ENCODE measurements at places on chromosomes 7 and 10.

- no peak for DNase-seq
Measured at GRCh38 chr7:121575194-121575765, 179.2 kb upstream of the FAM3C start.

- DNase-seq = no peak
Measured at GRCh38 chr10:73424478-73424877, 8.9 kb downstream of the MSS51 start.

- DNase-seq = no peak
Measured at GRCh38 chr7:70135656-70136055, 537.4 kb downstream of the AUTS2 start.

DNA sequence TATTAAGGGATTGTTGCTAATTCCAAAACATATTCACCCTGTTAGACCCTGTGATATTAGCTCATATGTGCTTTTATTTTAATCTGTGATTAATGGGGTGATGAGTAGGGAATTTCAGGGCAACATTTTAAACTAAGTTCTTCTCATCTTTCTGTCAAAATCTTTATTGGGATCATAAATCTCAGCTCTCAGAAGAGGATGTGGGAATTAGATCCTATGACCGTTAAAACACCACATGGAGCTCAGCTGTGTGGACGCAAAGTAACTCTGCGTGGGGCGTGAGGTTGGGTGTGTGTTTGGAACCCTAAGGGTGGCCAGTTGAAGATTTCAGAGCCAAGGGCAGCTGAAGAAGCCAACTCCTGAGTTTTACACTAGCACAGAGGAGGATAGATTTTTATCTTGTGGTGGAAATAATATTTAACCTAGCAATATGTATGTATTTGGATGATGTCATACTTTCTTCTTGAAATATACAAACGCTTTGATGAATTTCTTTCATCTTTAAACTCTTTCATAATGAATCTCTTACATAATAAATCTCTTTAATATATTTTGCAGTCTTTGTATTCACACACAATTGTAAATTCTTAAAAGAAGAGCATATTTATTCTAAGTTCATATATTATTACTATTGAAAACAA lies 64.4 kb downstream of the EPDR1 start:
- no peak for DNase-seq

- DNase-seq = peak; percentile 72
Measured at GRCh38 chr10:83871187-83872081, 267.9 kb upstream of the GHITM start.

- DNase-seq = no peak
Measured at GRCh38 chr10:20486791-20487190, 410.3 kb downstream of the NEBL start.

- DNase-seq = no peak
Measured at GRCh38 chr7:142024547-142024946, 28.9 kb downstream of the MGAM start.

DNA sequence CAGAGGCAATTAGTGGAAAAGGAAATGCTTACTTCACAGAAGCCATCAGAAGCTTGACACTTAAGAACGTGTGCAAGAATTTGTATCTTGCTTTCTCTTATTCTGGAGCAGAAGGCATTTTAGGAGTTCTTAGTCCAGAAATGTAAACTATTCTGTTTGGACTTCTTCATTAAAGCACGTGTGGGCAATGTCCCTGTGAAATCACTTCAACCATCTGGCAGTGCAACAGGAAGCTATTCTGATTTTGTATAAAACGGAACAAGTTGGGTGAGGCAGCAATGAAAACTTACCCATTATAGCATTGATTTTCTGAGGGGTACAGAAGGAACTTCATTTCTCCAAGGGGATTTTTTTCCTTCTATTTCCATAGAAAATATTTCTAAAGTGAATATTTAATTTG lies 21.3 kb upstream of the ARHGAP21 start:
- no peak for DNase-seq

- peak; percentile 49 for DNase-seq
Measured at GRCh38 chr7:102395592-102395872, 631 bp upstream of the PRKRIP1 start.

DNA sequence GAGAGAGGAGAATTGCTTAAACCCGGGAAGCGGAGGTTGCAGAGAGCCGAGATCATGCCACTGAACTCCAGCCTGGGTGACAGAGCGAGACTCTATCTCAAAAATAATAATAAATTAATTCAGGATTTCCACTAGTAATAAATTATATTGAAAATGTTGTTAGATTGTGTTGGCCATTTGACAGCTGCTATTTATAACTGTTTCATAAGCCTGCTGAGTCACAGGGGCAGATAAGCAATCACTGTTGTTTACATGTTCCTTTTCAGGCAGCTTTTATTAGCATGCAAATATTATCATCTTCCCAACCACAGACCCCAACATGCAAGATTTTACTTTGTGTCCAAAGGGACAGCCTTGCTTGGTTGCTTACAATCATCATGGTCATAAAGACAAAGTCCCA lies 49.5 kb upstream of the ZNF138 start:
- no peak for DNase-seq

GRCh38 chr10:76354212-76354738 lies 922.9 kb downstream of the LRMDA start:
- DNase-seq = no peak

GRCh38 chr10:27696466-27696865 lies 49.2 kb downstream of the MKX start:
- no peak for DNase-seq

- DNase-seq = no peak
Measured at GRCh38 chr7:126286317-126286716, 966.4 kb downstream of the GRM8 start.

DNA sequence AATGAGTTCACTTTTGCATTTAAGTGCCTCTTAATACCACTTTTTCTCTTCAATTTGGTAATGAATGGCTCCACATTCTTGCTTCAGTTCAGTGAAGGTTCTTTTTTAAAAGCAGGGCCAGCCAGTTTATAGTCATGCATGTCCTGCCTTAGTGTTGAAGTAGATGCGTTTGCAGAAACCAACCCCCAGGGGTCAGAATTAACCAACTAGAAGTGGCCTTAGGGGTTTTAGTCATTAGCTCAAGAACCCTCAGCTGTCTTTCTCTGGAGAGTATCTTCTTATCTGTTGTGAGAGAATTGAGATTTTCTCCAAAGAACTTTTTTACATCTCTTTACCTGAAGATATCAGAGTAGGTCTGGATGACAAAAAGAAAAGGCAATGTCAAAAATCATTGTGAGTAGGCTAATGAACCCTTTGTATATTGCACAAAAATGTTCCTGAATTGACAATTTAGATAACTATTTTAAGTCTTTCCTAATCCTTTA lies 82.2 kb downstream of the PIK3CG start:
- peak; percentile 84 for DNase-seq

GRCh38 chr7:133888061-133888930 lies 238.8 kb upstream of the LRGUK start:
- DNase-seq = no peak

DNA sequence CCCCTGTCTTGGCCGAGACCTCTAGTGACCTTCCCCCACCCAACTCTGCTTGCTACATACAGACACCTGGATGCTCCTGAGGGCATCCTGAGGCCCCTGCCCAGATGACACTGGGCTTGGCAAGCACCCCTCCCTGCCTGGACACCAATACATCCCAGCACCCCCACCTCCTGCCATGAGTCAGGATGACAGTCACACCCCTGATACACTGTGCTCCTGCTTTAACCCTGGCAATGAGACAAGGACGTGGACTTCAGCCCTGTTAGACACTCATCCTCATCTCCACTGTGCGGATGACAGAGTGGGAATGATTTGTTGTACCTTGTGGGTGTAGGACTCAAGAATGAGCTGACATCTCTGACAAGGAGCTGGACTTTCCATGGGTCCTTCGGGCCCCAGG lies 186.3 kb upstream of the ADCY1 start:
- no peak for DNase-seq

- DNase-seq = no peak
Measured at GRCh38 chr7:52455571-52455970, 579.9 kb upstream of the POM121L12 start.

- DNase-seq = peak; percentile 91
Measured at GRCh38 chr7:21945454-21946221, at the start of gene CDCA7L. Gene CDCA7L, minus strand, starts transcription at chr7:21945899. Its CDS starts 95 bp downstream, at chr7:21945804.
